Foreskin keratinocyte (primary cell): ENCODE measurements at places on chromosomes 11 and 22.
A peak's percentile ranks its signal among the peaks of the same experiment; 100 is the strongest.

DNA sequence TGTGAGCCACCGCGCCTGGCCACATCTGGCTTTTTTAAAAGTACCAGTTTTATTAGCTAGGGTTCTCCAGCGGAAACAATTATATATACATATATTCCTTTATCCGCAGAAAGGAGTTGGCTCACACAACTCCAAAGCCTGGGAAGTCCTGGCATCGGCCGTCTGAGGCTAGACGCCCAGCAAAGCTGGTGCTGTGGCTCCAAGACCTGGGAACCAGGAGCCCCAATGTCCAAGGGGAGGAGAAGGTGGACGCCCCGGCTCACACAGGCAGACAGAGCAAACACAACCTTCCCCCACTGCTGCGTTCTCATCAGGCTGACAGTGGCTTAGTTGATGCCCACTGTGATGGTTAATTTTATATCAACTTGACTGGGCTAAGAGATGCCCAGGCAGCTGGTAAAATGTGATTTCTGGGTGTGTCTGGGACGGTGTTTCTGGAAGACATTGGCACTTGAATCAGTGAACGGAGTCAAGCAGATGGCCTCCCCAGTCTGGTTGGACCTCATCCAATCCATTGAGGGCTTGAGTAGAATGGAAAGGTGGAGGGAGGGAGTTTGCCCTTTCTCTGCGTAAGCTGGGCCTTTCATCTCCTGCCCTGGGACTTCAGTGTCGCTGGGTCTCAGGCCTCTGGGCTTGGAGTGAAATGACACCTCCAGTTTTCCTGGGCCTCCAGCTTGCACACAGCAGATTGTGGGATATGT is 904.4 kb downstream of the BRD1 start:
- no peak for DNase-seq

DNA sequence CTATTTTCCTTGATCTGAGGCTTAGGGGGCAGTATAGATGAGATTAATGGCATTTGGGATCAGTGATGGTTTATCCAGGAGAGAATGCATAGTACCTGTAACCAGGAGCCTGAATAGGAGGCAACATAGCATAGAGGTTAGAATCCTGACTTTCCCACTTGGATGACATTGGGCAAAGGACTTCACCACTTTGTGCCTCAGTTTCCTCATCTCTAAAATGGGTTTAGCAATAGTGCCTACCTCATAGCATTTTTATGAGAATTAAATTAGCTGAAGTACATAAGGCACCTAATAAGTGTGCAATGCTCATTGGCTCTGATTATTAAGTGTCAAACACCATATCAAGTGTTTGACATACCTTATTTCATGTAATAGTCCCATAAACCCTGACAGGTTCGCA is 30.8 kb downstream of the CD44 start:
- DNase-seq, result no peak

DNA sequence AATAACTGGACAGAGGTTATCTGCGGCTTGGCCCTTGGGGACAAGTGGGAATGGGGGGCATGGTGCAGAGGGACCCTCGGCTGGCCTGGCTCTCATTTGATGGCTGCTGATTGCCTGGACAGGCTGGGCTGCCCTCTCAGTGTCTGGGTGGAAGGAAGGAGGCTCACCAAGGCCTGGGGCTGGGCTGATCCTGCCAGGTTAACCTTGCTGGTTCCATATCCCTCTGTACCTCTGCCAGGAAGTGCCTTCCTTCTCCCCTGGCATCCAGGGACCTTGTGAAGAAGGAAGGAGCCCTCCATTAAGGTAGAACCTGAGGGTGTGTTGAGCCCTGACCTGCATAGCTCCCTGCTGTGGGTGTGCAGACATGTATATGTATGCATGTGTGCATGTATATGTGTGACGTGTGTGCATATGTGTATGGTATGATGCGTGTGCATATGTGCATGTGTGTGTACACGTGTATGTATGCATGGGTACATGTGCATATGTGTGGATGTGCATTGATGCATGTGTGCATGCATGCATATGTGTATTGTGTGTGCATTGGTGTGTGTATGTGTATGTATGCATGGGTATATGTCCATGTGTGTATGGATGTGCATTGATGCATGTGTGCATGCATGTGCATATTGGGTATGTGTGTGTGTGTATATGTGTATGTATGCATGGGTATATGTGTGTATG is 433.9 kb downstream of the TBC1D22A start:
- DNase-seq, result no peak

- no peak for DNase-seq
These were observed 216.3 kb upstream of the SYN3 start for GRCh38 chr22:33274214-33275072.

GRCh38 chr22:38069372-38070249 is 12.4 kb downstream of the PICK1 start:
- DNase-seq, result no peak

- DNase-seq, result no peak
These were observed 3.5 kb downstream of the OR5M1 start for GRCh38 chr11:56611174-56611573.

DNA sequence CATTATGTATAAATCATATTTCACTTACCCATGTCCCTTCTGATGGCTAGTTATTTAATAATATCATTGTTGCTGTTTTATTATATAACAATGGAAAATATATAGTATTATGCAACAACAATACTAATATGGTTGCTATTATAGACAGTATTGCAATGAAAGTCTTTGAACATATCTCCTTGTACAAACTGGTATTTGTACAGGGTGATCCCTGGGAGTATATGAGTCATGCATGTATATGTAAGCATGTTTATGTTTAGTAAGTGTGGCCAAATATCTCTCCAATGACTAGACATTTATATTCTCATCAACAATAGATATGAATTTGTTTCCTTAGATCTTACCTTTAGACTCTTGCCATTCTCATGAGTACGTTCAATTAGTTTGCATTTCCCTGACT is 55.9 kb downstream of the KCNC1 start:
- peak; percentile 65 for DNase-seq

- no peak for DNase-seq
These were observed 19.9 kb downstream of the TRIM29 start for GRCh38 chr11:120117991-120118390.

DNA sequence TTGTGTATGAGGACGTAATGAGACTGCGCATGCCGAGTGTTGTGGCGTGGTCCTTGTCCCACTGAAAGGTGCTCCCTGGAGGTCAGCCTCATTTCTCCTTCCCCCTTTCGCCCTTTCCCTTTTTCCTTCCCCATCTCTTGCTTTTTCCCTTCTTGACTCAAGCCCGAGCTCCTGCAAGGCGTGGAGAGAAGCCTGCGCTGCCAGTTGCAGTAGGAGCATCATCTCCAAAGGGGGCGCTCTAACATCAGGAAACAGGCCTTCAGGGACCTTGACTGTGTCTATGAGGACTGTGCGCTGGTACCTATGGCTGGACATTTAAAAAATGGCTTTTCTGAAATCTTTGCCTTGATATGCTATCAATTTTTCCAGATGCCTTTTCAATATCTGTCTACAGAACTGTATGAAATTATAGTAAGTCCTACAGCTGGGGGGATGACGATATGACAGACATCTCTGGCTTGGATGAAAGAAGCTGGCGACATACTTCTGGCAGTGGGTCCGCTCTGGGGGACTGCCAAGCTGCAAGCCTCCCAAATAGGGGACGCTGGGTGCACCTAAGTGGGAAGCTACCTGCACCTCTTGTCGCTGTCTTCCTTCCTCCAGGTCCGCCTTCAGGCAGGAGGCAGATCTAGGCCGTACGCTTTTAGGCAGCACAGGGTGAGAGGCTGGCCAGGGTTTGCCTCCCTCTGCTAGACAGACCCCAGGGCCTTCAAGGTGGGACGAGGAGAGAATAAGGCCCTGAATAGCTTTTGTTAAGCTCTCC is 96.5 kb downstream of the NXPE2 start:
- DNase-seq, result no peak

GRCh38 chr11:118081241-118081958 is 4.5 kb downstream of the TMPRSS4 start:
- DNase-seq, result peak; percentile 18
